ENCODE measurements at places on chromosomes 13 and 19.

DNA sequence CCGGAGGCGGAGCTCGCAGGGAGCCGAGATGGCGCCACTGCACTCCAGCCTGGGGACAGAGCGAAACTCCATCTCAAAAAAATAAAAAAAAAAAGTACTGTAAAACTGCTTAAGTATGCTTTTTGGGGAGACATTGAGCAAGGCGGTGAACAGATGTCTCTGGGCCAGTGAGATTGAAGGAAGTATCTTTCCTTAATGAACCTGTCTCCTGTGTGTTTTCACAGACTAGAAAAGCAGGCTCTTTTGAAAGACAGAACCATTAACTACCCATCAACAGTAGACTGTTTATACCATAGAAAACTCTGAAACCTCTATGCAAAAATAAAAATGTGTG lies 1.5 kb upstream of the ECH1 start:
- DNase-seq, result no peak

GRCh38 chr19:49020931-49021895 lies 2.9 kb downstream of the CGB3 start:
- peak; percentile 54 for DNase-seq

- DNase-seq, result no peak
Observed at GRCh38 chr13:41259875-41260501, 3.4 kb downstream of the MTRF1 start.

DNA sequence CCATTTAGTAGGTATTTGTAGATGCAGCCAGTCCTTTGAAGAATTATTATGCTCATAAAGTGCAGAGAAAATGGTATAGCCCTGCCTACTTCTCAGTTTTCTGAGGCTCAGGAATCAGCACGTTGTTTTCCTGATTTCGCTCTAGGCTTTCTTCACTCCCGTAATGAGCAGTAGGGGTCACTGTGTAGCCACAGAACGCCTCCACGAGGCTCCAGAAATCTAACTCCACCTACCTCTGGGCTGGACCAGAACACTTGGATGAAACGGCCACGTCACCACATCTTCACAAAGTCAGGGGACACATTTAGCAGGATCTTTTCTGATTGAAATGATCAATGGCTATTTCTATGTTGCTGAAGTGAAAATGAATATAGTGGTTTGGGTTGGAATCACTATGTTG lies 49.8 kb upstream of the GTF3A start:
- peak; percentile 77 for DNase-seq

DNA sequence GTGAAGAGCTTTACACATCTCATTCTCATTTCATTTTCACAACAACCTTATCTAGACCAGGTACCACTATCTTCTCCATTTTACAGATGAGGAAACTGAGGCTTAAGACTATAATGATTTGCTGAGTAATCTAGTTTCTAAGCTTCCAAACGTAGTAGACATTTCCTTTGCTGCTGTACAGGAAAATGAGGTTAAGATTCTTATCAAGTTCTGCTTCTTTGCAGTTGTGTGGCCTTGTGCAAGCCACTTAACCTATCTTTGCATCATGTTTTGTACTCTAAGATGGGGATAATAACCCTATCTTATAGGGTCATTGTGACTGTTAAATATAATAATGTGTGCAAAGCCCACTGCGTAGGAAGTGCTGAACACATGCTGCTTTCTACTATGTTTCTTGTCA lies 307.9 kb downstream of the HS6ST3 start:
- DNase-seq, result no peak

GRCh38 chr13:49791711-49792549 lies 552 bp downstream of the KPNA3 start:
- DNase-seq, result peak; percentile 55

DNA sequence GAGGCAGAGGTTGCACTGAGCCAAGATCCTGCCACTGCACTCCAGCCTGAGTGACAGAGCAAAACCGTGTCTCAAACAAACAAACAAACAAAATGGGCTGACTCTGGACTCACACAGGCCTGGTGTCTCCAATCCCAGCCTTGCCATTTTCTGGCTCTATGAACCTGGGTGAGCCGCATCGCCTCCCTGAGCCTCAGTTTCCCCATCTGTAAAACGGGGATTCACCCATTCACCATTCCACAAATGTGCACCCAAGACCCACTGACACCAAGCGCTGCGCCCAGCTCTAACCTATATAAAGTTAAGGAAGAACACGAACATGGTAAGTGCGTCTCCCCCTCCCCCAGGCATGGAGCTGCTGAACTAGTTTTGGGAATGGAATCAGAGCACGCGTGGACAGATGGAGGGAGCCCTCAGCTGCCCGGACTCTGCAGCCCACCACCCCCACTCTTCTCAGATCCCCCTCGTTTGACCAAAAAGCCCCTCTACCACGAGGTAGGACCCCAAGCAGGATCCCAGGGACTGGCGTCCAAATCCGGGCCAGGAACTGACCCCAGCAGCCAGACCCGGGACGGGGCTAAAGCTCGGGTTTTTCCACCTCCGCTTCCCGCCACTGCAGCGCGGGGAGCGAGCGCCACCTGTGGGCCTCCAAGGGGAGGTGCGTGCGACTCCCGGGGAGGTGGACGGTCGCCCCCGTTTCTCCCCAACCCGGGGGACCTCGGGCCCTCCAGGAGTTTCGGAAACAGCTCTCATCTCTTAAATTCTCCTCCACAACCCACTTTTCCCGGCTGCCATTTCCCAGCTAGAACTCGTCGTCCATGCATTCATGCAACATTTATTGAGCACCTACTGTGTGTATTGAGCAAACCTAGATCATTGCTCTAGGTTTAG lies 33.0 kb upstream of the ADGRE5 start:
- peak; percentile 81 for DNase-seq

DNA sequence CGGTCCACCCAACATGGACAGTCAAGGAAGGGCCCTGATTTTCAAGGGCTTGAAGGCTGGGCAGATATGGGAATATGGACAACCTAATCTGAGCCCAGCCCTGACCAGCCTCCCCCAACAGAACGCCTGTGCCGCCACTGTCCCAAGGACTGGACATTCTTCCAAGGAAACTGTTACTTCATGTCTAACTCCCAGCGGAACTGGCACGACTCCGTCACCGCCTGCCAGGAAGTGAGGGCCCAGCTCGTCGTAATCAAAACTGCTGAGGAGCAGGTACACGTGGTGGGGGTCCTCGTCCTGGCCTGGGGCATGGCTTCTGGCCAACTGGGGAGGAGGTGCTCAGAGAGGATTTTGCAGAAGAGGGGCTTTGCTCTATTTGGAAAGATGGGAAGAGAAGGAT lies 3.5 kb downstream of the CLEC4M start:
- no peak for DNase-seq

DNA sequence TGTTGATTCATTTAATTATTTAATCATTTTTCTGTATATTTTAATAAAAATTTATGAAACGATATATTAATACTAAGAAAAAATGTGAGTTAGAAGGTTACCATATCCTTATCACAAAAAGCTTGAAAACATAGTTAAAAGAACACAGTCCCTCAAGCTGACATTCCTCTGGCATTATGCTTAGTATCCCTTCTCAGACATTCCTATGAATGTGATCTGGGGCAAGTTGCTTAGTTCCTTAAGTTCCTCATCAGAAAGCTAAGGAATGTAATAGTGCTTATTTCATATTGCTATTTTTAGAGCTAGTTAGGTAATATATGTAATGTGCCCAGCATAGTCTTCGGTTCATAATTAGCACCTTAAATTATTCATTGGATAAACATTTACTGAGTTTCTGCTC lies 122.8 kb downstream of the MTUS2 start:
- no peak for DNase-seq

- no peak for DNase-seq
Observed at GRCh38 chr13:80630685-80631121, 289.8 kb upstream of the SPRY2 start.

DNA sequence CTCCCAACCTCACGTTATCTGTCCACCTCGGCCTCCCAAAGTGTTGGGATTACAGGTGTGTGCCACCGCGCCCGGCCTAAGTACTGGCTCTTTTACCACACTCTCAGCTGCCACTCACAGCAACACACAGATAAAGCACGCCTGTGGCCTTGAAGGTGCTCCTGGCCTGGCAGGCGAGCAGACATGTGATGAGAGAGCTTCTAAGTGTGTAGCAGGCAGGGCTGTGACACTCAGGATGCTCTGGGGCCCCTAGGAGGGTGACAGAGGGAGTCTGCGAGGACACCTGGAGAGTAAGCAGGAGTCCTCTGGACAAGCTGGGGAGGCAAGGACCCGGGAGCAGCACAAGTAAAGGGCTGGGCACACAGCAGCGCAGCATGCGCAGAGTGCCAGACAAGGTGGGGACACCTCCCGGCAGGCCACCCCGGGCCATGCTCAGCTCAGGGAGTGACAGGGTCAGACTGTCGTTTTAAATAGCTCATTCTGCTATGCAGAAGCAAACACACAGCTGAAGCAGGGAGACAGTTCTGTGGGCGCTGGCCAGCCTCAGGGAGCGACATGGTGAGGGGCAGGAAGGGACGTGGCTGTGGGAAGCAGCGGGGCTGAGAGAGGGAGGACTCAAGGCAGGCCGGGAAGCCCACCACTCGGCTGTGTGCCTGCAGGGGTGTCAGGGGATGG lies 26.5 kb downstream of the MED26 start:
- no peak for DNase-seq

DNA sequence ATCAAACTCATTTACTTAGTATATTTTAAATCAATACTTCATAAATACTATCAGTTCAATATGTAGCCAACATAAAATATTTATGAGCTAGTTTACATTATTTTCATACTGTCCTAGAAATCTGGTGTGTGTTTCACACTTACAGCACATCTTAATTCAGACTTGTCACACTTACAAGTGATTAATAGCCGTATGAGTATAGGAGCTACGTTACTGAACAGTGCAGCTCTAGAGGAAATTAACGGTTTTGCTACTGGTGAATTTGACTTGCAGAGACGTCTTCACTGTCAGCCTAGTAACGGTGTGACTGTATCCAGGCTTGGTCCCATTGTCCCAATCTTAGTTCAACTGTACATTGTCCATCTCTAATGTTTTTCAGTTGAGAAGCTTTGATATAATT lies 33.7 kb upstream of the POSTN start:
- no peak for DNase-seq

Data from GM13977 (cell line).